ENCODE measurements at places on chromosomes 5 and 9. TPM values are rescaled to one million over a fixed set of nuclear protein-coding genes. Genes with fewer than 3 reads are reported as not detected.

Gene ZDHHC11B
- total RNA-seq = 8.1 TPM

GRCh38 chr5:11683666-11684065 lies 220.6 kb downstream of the CTNND2 start:
- no peak overlapping the region for H3K4me3 ChIP-seq
- H3K4me1 ChIP-seq = no peaks in the 10 kb centered on the region
- no peaks in the 10 kb centered on the region for H3K36me3 ChIP-seq
- DNase-seq = no peak
- H3K27ac ChIP-seq = no peak overlapping the region
- no peaks in the 10 kb centered on the region for H3K27me3 ChIP-seq

Gene PCDHB11
- not detected for total RNA-seq

GRCh38 chr5:119343766-119344165 lies 12.1 kb upstream of the TNFAIP8 start:
- H3K4me3 ChIP-seq = no peak overlapping the region
- H3K4me1 ChIP-seq = peaks cover 99% of the 10 kb centered on the region
- H3K27ac ChIP-seq = peak overlapping the region; percentile 47
- no peak for DNase-seq

GRCh38 chr5:95668728-95669127 lies 14.1 kb downstream of the SPATA9 start:
- no peak overlapping the region for H3K4me3 ChIP-seq
- H3K36me3 ChIP-seq = no peaks in the 10 kb centered on the region
- peaks cover 8% of the 10 kb centered on the region for H3K4me1 ChIP-seq
- DNase-seq = no peak

- H3K36me3 ChIP-seq = no peaks in the 10 kb centered on the region
- H3K4me3 ChIP-seq = no peak overlapping the region
- no peaks in the 10 kb centered on the region for H3K4me1 ChIP-seq
- no peak overlapping the region for H3K27ac ChIP-seq
These were observed 545.3 kb upstream of the PTPRD start for GRCh38 chr9:11158063-11158462.

GRCh38 chr9:6960777-6961176 lies 203.0 kb downstream of the KDM4C start:
- no peak overlapping the region for H3K27ac ChIP-seq
- no peak for DNase-seq
- H3K4me3 ChIP-seq = no peak overlapping the region
- H3K27me3 ChIP-seq = no peaks in the 10 kb centered on the region
- no peaks in the 10 kb centered on the region for H3K36me3 ChIP-seq

- H3K27ac ChIP-seq = no peak overlapping the region
- DNase-seq = no peak
- H3K36me3 ChIP-seq = no peaks in the 10 kb centered on the region
- H3K4me1 ChIP-seq = no peaks in the 10 kb centered on the region
- no peaks in the 10 kb centered on the region for H3K27me3 ChIP-seq
These were observed 224.7 kb downstream of the GDNF start for GRCh38 chr5:37615184-37615583.

Gene GABBR2
- total RNA-seq = not detected
